ENCODE measurements at places on chromosomes 3 and 15.

DNA sequence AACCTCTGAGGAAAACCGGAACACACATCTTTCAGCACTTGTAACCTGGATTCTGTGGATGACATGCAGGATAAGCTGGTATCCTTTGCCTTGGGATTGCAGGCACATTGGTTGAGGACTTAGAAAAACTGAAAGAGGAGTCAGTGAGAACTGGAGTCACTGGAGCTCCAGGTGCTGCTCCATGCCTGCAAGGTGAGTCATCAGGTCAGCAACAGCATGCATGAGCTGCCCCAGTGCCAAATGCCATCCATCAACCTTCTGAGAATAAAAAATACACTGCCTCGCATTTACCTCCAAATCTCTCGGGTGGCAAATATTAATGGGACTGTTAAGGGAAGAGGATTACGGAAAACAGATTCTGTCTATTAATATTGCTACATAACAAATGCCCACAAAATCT, 729.1 kb downstream of the NTRK3 start:
- no peak for DNase-seq

DNA sequence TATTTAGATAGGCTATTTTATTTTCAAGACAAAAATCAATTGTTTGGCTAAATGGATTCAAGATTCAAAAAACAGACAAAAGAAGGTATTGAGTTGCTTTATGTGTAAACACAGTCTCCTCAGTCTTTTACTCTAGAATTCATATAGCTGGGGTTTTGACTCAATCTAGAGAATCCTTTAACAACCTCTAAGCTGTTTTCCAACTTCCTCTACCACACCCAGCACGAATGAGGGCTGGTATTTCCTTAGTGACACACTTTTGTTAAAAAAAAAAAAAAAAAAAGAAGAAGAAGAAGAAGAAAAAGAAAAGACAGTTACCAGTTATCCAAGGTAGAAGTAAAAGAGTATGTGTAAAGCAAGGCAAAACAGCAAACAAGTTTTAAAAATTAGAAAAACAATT, 732.8 kb upstream of the GOLIM4 start:
- DNase-seq, result no peak

DNA sequence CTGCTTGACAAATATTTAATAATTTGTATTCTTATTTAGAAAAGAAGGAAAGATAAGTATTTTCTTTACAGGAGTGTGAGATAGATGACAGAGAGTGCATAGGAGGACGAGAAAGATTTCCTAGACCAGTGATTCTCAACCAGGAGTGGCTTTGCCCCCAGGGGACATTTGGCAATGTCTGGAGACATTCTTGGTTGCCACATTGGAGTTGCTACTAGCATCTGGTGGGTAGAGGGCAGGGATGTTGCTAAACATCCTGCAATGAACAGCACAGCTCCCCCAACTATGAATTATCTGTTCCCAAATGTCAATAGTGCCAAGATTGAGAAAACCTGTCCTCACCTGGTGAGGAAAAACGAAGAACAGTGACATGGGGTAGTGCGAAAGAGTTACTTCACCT, 30.8 kb upstream of the MINAR1 start:
- DNase-seq, result no peak

DNA sequence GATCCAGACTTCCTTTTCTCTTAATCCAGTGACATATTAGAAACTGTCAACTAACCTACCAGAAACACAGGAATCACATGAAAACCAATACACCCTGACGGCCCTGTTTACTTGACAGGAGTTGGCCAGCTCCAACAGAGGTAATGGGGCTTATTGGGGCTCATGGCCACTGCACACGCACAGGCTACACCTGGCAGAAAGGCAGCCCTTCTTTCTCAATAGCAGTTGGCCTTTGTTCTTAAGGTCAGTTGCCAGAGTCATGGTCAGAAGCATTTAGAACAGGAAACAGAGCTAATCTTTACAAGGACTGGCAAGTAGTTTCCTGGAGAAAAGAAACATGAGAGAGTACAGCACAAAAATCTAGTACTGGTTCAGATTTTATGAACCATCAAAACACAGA, 181.8 kb downstream of the MAGI1 start:
- DNase-seq, result no peak

DNA sequence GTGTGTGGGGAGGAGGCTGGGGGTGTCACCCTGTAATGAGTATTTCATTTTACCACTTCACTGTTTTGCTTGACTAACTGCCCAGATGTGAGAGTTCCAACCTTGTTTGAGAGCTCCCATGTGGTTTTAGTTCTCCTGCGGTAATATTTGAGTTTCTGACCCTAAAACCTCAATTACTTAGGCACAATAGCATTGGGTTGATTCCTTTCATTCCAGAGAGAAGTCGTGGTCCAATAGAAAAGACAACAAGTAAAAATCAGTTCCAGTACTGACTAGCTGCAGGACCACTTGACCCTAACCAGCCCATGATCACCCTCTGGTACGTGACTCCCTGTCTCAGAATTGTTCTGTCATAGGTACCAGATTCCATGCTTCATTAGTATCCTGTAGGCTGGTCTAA, 630.4 kb downstream of the CADM2 start:
- no peak for DNase-seq

DNA sequence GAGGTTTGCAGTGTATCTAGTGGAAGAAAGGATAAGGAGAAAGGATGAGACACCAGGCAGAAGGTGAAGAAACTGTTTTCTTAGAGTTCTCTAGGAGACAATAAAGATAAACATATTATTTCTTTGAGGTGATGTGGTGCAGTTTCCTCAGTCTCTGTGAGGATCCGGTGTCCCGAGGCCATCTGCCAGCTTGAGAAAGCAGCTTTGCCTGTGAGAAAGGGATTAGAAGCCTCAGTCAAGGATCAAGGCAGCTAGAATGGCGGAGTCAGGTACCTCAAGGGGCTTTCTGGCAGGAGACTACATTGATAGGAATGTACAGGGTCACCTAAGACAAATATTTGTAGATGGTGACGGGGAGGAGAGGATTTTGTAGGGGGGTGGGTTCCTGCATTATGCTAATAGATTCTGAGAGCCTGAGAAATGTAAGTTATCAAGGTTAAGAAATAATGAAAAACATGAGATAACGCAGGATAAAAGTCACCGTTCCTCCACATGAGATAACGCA, 103.9 kb upstream of the MB21D2 start:
- DNase-seq, result no peak

DNA sequence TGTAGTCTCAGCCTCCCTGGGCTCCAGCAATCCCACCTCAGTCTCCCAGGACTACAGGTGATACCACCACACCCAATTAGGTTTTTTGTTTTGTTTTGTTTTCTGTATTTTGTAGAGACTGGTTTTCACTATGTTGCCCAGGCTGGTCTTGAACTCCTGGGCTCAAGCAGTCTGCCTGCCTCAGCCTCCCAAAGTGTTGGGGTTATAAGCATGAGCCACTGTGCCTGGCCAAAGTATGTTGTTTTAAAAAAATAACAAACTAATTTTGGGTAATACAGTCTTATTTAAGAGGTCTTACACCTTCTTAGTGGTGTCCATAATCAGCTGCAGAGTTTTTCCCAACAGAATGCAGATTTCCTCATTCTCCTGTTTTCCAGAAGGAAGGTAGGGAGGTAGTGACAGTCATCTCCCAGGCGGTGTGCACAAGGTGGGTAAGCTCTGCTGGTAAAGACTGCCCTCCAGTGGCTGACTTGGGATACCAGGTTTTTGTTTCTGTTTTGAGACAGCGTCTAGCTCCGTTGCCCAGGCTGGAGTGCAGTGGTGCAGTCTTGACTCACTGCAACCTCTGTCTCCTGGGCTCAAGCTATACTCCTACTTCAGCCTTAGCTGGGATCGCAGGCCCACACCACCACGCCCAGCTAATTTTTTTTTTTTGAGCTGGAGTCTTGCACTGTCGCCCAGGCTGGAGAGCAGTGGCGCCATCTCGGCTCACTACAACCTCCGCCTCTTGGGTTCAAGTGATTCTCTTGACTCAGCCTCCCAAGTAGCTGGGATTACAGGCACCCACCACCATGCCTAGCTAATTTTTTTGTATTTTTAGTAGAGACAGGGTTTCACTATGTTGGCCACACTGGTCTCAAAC, 58.4 kb downstream of the MAP6D1 start:
- peak; percentile 58 for DNase-seq

DNA sequence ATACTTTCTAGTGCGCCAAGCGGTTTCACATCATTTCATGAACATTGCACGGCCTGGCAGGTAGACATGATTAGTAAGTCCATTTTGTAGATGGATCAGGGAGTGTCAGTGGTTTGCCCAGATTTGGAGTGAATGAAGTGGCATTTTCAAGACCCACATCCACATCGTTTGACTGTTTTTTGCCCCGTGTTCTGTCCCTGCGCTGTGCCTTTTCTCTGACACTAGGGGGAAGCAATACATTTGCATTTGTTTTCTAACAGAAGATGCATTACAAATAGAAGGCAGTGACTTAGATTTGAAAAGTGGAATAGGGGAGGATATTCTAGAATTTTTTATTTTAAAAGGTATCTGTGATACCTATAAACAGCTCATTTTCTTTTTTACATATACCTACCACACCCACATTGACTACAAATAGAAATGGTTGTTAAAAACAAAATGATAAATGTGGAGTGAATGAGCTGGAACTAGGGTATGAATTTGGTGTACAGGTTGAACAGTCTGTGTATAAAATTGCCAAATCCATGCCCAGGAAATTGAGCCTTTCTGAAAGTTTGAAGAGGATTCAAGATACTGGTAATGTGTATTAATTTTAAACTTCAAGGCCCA, 98.0 kb downstream of the USP13 start:
- no peak for DNase-seq

DNA sequence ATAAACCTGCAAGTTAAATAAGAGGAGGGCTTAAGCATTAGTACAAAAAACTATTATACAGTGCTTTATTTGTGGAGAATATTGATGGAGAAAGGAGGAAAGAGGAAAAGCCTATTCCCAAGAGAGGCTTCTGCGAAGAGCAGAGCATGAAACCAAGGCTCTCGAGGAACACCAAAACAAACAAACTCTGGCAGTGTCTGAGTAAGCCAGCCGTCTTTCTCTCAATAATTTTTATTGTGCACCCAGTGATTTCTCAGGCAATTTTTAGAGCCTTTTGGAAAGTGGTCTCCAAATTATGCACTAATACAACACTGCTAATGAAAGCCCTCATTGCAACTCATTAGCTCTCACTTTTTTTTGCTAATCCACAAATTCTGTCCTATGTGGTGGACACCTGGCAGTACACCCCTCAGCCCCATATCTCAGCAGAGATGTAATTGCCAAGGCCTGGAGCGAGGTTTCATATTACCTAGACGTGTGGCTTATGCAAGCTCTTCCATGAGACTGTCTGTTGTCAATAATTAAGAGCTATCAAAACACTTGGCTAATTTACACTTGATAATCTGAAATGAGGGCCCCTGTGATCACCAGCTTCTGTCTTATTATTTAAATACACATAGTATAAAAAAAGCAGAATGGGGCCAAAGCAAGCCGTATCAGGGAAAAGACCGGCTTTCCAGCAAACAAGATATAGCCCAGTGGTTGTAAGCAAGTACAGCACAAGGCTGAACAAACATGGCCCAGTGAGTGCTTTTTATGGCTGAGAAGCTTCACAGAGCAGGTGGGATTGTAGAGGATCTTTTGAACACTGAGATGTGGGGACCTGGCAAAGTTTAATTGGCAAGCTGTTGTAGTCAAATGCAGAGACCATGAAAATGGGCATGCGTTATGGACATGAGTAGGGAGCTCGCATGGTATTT, 216.9 kb downstream of the ROBO2 start:
- no peak for DNase-seq

- no peak for DNase-seq
Observed at GRCh38 chr3:1252061-1252430, 159.2 kb downstream of the CNTN6 start.

DNA sequence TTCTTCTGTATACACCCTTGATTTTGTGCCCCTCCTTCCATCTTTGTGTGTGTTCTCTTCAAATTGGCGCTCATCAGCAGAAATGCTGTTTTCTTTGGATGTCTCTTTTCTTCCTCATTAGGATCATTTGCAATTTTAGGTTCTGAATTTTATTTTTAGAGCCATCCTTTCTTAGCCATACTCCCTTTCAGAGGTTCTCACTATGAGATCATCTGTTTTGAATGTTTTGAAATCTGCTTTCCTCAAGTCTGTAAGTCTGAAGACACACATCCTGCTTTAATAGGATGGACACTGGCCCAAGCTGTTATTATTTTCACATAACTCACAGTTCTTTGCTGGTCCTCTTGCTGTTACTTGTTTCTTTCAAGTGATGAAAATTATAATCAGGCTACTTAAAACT, 124.8 kb downstream of the BDH1 start:
- DNase-seq, result no peak

GRCh38 chr3:67335813-67336212, 318.6 kb downstream of the SUCLG2 start:
- no peak for DNase-seq

DNA sequence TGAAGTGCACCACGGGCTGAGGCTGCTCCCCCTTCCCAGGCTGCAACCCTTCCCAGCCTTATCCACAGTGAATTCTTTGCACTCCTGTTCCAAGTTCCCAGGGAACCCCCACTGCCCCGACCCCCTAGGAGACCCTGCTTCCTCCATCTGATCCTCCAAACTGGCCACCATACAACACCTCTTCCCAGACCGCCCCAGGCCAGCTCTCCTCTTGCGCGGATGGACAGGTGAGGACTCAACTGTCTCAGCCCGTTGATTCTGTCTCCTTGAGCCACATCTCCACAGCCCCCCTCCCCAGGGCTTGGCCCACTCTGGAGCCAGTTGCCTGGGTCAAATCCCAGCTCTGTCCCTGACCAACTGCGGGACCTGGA, 21.7 kb downstream of the GRIP2 start:
- DNase-seq, result no peak

DNA sequence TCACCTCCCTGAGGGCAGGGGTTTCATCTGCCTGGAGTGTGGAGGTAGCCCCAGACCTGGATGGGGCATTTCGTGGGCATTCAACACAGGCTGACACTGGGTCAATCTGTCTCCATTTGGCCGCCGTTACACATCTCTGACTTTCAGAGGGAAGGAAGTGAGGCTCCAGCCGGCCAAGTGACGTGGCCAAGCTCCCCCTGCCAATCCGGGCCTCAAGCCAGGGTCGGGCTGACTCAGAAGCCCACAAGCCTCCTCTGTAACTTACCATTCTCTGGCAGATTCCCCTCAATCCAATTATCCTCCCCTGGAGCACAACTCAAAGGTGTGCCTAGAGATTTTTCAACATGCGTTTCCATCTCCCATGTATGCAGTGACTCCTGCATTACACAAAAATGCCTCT, 227.6 kb downstream of the KLF13 start:
- no peak for DNase-seq

GRCh38 chr15:66855041-66855440, 153.0 kb downstream of the SMAD6 start:
- DNase-seq, result no peak

- DNase-seq, result no peak
Observed at GRCh38 chr3:105499961-105500360, 133.3 kb downstream of the ALCAM start.

DNA sequence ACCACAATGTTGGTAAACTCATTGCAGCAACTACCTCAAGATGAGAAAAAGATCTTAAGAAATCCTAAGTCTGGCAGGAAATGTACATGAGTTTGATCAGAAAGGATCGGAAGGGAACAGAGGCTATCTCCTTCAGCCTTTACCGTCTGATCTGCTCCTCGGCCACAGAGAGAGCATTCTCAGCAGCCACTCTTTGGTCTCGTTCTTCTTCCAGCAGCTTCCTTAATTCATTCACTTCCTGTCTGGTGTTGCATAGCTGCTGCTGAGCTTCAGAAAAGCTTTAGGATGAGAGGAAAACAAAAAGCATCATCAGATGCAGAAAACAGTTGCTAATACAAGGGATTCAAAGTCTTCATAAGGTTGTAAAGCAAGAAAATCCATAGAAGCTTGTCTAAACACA, 6.6 kb upstream of the HCLS1 start:
- DNase-seq, result no peak

GRCh38 chr3:184117636-184118035, 17.5 kb upstream of the EIF2B5 start:
- no peak for DNase-seq
